ENCODE measurements at places on chromosomes 6 and 20.
A peak's percentile ranks its signal among the peaks of the same experiment; 100 is the strongest.

- no peak for DNase-seq
These were observed 526.6 kb upstream of the ARID1B start for GRCh38 chr6:156250593-156250992.

GRCh38 chr6:123716506-123716905 lies 79.8 kb upstream of the TRDN start:
- DNase-seq, result no peak

DNA sequence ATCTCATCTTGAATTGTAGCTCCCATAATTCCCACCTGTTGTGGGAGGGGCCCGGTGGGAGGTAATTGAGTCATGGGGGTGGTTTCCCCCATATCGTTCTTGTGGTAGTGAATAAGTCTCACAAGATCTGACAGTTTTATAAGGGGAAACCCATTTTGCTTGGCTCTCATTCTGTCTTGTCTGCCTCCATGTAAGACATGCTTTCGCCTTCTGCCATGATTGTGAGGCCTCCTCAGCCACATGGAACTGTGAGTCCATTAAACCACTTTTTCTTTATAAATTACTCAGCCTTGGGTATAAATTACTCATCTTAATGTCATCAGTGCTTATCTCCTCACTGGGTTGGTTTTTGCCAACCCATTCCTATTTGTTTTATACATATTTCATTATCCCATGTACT lies 142.0 kb upstream of the GMDS start:
- DNase-seq, result no peak

DNA sequence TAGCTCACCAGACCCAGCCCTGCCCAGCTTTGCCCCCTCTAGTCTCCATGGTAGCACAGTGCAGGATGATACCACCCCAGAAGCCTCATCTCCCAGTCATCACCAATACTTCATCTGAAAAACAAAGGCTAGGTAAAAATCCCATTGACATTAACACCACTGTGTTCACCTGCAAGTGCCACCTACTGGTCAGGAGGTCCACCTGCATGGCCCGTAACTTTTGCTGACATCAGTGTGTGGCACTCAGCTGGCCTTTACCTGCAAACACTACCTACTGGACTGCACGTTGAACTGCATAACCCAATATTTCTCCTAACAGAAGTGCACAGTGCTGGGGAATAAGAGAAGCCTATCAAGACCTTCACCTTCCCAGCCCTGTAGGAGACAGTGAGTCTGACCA lies 234.7 kb upstream of the ADGRB3 start:
- no peak for DNase-seq

- DNase-seq, result no peak
These were observed 136.0 kb upstream of the TOP1 start for GRCh38 chr20:40892642-40893041.

DNA sequence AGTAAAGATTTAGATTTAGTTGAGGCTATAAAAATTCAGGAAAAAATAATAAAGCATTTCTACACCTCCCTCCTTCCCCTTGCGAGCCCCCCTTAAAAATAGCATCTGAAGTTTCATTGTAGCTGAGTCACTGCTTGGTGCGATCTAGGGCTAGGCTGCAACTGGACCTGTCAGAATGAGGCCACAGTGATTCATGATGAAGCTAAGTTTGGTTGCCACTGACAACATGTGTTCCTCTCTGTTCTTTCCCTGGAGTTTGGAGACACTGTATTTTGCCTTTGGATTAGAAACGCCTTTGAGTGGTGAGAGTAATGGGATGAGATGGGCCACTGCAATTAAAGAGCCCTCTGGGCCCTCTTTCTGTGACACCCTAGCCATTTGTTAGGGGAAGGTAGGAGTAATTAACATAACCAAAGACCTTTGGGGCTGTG lies 334.1 kb downstream of the NRN1 start:
- peak; percentile 81 for DNase-seq

DNA sequence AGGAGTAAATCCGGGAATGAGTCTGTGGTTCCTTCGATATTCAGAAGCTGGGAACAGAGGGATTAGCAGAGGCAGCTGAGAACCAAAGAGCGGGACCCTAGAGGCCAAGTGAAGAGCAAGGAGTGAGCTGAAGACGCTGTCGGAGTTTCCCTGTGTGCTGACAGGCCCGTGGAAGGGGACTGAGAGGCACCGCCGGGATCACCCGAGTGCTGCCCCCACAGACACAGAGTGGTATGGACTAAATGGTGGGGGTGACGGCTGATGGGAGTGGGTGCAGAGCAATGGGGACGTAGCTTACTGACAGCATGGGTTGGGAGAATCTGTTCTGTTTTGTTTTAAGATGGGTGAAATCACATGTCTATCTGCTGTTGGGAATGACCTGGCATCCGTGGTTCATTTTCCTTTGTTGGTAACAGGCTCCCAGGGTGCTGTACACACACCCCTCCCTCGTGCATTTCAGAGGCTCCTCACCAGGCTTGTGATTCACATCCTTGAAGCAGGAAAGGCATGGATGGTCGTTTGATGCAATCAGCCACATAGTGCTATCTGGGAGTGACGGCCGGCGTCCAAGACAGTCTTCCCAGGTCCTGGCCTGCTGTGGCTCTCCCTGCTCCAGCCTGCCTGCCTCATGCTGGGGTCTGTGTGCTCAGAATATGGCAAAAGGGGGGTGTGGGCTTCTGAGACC lies 97.4 kb downstream of the THBS2 start:
- no peak for DNase-seq

- DNase-seq, result no peak
These were observed 767 bp upstream of the PAX1 start for GRCh38 chr20:21704408-21705385.

GRCh38 chr20:1944345-1945091 lies 49.3 kb downstream of the SIRPA start:
- DNase-seq, result no peak

GRCh38 chr6:163496205-163496604 lies 81.7 kb downstream of the QKI start:
- DNase-seq, result no peak

GRCh38 chr20:57545927-57546662 lies 14.8 kb upstream of the PCK1 start:
- DNase-seq, result no peak

GRCh38 chr6:118562959-118563358 lies 14.9 kb downstream of the PLN start:
- DNase-seq, result peak; percentile 8

DNA sequence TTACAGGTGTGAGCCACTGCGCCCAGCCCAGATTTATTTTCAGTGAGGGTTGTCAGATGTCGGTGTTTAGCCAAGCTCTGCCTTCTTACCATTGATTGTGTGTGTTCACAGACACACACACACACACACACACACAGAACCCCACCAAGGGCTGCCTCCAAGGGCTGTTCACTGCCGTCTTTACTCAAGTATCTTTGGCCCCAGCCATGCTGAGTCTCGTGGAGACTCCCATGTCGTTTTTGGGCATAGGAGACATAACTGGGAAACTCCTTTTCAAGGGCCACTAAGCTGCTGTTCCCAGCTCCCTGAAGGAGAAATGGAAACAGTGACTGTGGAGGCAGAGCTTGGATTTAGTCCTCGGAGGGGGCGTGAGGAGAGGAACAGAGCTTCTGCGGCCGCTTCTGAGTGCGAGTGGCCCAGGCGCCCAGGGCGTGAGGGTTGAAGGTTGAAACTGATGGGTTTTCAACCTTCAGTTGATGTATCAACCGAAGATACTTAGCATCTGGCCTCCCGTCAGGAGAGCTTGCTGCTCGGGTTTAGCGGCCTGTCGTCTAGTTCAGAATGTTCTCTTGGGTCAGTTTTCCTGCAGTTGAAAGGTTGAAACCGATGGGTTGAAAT lies 243.6 kb downstream of the TTLL2 start:
- DNase-seq, result no peak

- no peak for DNase-seq
These were observed 6.0 kb upstream of the AVP start for GRCh38 chr20:3090565-3090964.

DNA sequence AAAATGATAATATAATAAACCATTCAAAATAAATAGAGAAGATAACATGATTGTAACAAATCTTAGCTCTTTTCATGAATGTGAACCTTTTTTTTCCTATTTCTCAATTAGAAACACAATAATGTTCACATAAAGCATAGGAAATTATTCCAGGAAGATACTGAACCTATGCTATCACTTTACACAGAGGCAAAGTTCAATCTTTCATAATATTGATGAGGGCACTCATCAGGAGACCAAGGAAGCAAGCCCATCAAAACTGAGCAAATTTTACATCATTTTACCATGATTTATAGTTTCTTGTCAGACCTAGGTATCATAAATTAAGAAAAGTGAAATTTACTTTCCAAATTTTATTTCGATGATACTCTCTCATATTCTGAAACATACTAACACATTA lies 938.5 kb downstream of the TBC1D32 start:
- DNase-seq, result no peak

DNA sequence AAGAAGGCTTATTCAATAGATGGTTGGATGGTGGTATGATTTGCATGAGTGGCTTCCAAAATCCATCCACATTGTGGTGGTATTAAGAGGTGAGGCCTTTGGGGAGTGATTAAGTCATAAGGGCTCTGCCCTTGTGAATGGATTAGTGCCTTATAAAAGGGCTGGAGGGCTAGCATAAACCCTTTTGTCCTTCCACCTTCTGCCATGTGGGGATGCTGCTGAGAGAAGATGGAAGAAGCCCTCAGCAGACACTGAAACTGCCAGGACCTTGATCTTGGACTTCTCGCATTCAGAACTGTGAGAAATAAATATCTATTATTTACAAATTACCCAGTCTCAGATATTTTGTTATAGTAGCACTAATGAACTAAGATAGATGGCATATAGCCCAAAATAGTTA lies 27.8 kb upstream of the SRPK1 start:
- no peak for DNase-seq

- DNase-seq, result no peak
These were observed 86.6 kb downstream of the TFAP2B start for GRCh38 chr6:50905297-50905696.

DNA sequence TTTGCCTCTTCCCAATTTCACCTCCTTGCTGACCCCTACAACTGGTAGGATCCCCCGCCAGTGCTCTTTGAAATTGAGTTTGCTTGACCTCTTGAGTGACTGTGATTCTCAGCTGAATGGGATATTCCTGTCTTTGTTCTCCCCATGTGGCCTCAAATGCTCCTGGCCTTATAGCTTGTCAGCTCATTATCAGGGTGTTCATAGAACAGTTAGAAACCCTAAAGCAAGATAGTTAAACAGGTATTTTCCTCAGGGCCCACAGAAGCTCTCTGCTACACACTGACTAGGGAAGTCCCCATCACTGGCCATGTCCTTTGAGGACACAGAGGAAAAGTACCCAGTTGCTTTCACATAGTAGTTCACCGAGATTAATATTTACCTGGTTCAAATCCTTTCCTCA lies 211.5 kb upstream of the DTNBP1 start:
- DNase-seq, result no peak

- no peak for DNase-seq
These were observed 23.2 kb downstream of the UBE2V1 start for GRCh38 chr20:50089787-50090177.

- DNase-seq, result peak; percentile 99
These were observed at the start of gene TCFL5 for GRCh38 chr20:62861726-62862336. Gene TCFL5 (minus strand): TSS chr20:62861822. CDS start chr20:62861670, 152 bp downstream.

GRCh38 chr6:32665661-32666060 lies 796 bp downstream of the HLA-DQB1 start:
- no peak for DNase-seq

DNA sequence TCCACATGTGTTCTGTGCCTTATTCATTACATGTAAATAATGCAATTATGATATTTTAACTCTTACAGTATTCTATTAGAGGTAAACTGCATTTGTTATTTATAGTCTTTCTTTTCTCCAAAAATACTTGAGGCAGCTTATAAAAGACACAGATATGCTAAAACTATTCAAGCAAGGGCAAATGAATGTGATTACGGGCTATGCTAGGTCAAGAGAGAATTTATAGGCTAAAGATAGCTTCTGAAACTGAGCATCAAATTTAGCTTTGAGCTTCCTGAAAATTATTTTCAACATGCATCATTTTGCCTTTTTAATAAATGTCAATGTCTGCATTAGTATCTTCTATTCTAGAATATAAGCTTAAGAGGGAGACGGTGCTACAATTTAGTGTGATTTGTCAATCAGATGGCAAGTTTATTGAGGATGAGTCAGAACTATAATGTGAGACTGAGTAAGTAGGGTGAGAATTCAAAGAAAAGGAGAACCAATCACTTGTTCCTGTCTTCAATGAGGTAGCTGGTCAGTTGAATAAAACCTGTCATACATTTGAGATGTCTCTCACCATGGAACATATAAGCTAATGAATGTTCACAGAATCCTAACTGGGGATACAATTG lies 669.4 kb upstream of the CITED2 start:
- DNase-seq, result no peak

GRCh38 chr20:59374261-59374660 lies 73.8 kb downstream of the EDN3 start:
- no peak for DNase-seq

DNA sequence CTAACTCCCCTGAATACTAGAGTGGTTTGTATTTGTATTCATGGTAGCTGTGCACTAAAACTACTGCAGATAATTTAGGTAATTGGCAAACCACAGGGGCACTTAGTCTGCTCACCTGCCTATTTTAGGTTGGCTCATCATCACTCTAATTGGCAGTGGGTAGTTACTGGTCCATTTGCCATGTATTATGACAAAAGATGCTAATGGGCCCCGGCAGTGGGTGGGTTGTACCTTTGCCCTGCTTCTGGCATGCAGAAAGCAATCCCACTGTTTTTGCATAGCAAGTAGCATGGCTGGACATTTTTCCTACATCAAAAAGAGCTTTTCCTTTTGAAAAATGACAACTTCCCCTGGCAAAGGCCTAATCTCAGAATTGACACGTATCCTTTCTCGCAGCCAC lies 741.4 kb upstream of the MAP3K7 start:
- no peak for DNase-seq

DNA sequence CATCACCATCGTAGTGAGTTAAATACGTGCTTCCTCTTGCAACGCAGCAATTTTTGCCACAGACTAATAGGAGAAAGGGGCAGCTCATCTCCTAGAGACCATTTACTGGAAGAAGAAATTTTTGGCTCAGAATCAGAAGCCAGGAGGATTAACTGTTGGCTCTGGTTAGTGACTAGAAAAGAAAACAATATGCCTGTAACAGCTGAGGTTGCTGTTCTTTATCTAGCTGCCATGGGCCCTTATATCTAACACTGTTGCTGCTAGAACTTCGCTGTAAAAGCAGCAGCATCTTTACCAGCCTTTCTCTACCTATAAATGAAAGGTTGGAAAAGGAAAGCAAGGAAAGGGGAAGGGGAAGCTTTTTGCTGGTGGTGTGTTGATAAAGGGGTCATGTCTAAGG lies 65.9 kb downstream of the FAM135A start:
- no peak for DNase-seq

GRCh38 chr6:154614101-154614500 lies 103.6 kb upstream of the CNKSR3 start:
- no peak for DNase-seq

GRCh38 chr6:29941916-29942274 lies 437 bp upstream of the HLA-A start:
- DNase-seq, result no peak

- no peak for DNase-seq
These were observed 98.4 kb upstream of the RAB32 start for GRCh38 chr6:146445233-146445632.

Data from AG08396 (cell line).